ENCODE measurements at places on chromosomes 4 and X. TPM values are rescaled to one million over a fixed set of nuclear protein-coding genes. Genes with fewer than 3 reads are reported as not detected.

The FAM13A gene
- 54.5 TPM for total RNA-seq

The PABPC4L gene
- total RNA-seq: 5.9 TPM

The STK32B gene
- total RNA-seq: 1.6 TPM

The ASB12 gene
- not detected for total RNA-seq

The UCP1 gene
- total RNA-seq: not detected

The TLR3 gene
- total RNA-seq: 1.8 TPM

The MAGEA2B gene
- not detected for total RNA-seq

The LANCL3 gene
- 0.87 TPM for total RNA-seq

The TIMP1 gene
- total RNA-seq: 671 TPM

The STPG2 gene
- 0.24 TPM for total RNA-seq

The NWD2 gene
- total RNA-seq: under 0.01 TPM

The UTP14A gene
- 13.1 TPM for total RNA-seq

The GPR143 gene
- total RNA-seq: 3.2 TPM

The ARMCX1 gene
- total RNA-seq: 53.1 TPM

The TBC1D25 gene
- 3.0 TPM for total RNA-seq

The MAGEB17 gene
- 0.20 TPM for total RNA-seq

The ARR3 gene
- not detected for total RNA-seq

The IRS4 gene
- 1.0 TPM for total RNA-seq

The ANK2 gene
- 10.9 TPM for total RNA-seq

The DMD gene
- total RNA-seq: 27.8 TPM

The VEGFD gene
- 0.76 TPM for total RNA-seq

The IL1RAPL2 gene
- 0.36 TPM for total RNA-seq

The DRP2 gene
- total RNA-seq: 0.40 TPM

The RPS6KA6 gene
- 11.2 TPM for total RNA-seq

The MAGEB18 gene
- not detected for total RNA-seq

The RNF150 gene
- total RNA-seq: 9.2 TPM

The CT45A5 gene
- total RNA-seq: not detected

The TEX11 gene
- not detected for total RNA-seq

The SLC10A7 gene
- 17.0 TPM for total RNA-seq

The GAGE13 gene
- total RNA-seq: not detected

The GABRB1 gene
- total RNA-seq: 2.8 TPM

The F8 gene
- total RNA-seq: 1.4 TPM

The GAGE2A gene
- not detected for total RNA-seq

The PDGFC gene
- total RNA-seq: 63.3 TPM

The MAGEB16 gene
- total RNA-seq: not detected

The MID1IP1 gene
- 78.8 TPM for total RNA-seq

The PAGE1 gene
- total RNA-seq: not detected

The FRMPD4 gene
- 0.16 TPM for total RNA-seq

The MAGEE2 gene
- total RNA-seq: not detected

The RHOXF2B gene
- not detected for total RNA-seq

The GPM6B gene
- 4.9 TPM for total RNA-seq

Data from hepatocyte (in vitro differentiated cells).